ENCODE measurements at places on chromosomes 5 and 9. TPM values are rescaled to one million over a fixed set of nuclear protein-coding genes. Genes with fewer than 3 reads are reported as not detected.

DNA sequence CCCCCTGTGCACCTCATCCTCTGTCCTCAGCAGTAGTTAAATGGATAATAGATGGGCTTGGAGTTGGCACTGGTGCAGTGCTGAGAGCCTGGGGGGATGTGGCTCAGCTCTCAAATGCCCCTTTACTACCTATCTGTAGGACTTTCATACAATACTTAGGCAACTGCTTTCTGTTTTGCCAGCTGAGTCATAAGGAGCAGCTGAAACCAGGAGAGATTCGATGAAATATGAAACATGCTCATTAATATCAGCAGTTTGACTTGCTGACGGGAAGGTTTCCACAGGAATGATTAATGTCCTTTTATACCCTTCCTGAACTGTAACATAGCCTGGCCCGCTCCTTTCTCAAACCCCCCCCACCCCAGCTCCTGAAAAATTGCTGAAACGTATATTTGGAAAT lies 142.6 kb downstream of the SAXO1 start:
- DNase-seq, result peak; percentile 42

DNA sequence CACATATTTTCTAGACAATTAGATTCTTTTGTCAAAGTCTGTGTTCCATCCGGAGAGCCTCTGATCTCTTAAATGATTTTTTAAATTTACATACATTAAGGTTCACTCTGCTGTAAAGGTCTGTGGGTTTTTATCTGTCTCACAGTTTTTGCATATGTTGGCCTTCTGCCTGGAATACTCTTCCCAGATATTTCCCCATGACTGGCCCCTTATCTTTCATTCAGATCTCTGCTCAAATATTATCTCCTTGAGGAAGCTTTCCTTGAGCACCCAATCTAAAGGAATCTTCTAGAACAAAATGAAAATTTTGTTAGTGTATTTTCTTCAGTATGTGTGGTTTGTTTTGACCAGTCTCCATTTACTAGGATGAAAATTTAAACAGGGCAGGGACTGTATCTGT lies 26.3 kb downstream of the FAF2 start:
- DNase-seq, result no peak

DNA sequence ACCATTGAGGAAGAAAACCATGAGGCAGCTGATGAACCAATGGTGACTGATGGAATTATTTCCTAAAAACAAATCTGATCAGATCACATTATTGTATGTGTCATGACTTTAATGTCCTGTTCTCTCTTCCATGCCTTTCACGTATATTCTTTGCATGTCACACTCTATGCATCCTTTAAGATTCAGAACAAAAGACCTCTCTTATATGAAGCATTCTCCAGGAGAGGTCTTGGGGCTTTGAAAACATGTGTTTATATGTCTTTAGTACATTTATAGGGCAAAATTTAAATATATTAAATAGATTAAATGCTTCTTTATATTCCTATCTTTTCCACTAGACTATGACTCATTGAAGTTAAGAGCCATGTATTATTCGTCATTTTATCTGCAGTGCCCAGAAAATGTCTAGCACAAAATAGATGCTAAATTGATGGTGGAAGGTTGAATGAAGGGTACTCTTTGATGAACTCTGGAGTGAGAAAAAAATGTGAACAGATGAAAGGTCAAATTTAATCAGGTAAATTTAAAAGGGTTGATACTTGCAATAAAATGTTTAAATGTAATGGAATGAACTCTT lies 196.3 kb downstream of the PSAT1 start:
- DNase-seq, result no peak

DNA sequence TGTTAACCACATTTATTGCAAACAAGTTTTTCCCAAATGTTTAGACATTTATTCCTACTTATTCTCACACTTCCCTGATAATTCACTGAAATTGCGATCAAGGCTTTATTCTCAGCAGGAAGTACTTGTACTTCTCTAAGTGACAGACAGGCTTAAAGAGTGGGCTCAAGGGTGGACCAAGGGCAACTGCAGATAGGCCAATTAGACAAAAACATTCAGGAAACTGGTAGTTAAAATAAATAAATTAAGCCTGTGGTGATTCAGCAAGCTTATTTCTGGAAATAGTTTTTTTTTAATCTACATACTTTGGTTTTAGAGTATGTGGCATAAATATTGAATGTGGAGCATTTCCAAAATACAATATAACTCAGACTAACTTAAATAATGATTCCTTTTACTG lies 136.1 kb downstream of the UGCG start:
- no peak for DNase-seq

DNA sequence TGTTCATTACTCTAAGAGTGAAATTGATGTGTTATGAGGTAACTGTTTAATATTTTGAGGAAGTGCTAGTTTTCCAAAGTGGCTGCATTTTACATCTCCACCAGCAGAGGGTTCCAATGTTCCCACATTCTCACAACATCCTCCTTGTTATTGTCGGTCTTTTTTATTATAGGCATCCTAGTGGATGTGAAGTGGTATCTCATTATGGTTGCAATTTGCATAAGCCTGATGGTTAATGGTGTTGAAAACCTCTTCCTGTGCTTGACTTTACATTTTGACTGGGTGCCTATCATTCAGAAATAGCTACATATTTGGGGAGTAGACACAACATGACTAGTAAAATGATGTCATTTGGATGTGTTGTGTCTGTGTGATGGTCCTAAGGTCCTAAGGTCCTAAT lies 143.6 kb downstream of the MRPS30 start:
- no peak for DNase-seq

DNA sequence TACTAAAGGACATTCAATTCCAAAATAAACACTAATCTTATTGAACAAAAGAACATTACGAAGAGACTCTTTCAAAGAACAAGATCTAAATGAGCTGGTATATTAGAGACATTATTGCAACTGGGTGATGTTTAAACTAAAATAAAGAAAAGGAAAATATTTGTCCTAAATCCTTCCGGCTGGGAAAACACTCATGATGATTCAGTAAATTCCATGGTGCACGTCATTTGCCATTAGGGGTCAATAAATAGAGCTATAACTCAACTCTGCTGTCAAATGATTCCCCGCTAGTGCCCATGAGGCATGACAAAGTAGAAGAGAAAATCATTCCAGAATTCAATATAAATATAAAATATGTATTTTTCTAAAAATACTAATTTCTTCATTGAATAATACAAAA lies 565.5 kb upstream of the TUSC1 start:
- no peak for DNase-seq

DNA sequence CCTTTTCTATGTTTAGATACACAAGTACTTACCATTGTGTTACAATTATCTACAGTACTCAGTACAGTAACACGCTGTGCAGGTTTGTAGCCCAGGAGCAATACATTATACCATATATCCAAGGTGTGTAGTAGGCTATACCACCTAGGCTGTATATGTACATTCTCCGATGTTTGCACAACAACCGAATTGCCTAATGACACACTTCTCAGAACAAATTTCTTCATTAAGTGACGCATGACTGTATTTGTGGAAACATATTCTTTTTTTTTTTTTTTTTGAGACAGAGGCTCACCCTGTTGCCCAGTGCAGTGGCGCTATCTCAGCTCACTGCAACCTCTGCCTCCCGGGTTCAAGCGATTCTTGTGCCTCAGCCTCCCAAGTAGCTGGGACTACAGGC lies 4.0 kb upstream of the RAD23B start:
- DNase-seq, result no peak

DNA sequence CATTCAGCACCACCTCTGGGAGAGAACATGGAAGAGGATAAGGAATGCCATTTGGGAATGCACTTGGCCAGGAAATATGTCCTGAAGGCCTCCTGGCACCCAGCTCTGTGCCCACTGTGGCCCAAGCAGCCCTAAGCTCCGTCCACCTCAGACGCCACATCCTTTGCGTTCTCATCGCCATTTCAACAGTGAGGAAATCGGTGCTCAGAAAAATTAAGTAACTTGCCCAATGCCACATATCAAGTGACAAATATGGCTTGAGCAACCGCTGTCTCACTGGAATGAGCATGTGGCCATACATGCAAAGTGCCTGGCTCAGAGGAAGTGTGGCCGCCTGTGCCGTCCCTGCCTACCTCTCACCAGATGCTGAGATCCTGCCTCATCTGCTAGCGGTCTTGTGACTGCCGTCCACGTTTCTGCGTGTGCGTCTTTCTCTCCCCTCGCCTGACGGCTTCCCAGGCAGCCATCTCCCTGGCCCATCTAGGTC lies 984 bp upstream of the DOK3 start:
- DNase-seq, result no peak

DNA sequence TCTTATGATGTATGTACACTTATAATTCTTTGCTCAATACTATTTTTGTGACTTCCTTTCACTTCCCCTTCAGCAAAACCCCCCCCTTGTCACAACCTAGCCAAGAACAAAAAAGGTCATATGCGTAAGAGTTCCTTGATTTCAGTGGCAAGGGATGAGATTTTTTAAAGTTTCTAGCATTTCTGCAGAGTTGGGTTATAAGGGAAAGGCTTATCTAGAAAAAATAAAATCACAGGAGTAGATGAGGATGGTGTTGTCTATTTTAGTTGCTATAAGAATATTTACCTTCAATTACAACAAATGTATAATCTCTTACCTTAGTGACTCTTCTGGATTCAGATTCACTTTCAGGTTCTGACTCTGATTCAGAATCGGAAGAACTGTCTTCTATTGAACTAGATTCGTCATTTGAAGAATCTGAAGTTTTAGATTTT lies 184.6 kb downstream of the AP3B1 start:
- no peak for DNase-seq

KCNT1 gene
- not detected for total RNA-seq

Data from adrenal gland (tissue), 19 donors.